ENCODE measurements at places on chromosomes 6 and 20. TPM values are rescaled to one million over a fixed set of nuclear protein-coding genes. Genes with fewer than 3 reads are reported as not detected.

The TMC2 gene
- not detected for total RNA-seq

The HMGCLL1 gene
- 0.07 TPM for total RNA-seq

The TP53TG5 gene
- total RNA-seq = not detected

The RPS6KA2 gene
- 120 TPM for total RNA-seq

The SOBP gene
- total RNA-seq = 2.6 TPM

The MOG gene
- total RNA-seq = not detected

The CNR1 gene
- not detected for total RNA-seq

The C6orf132 gene
- not detected for total RNA-seq

The ALDH5A1 gene
- 0.53 TPM for total RNA-seq

The SULF2 gene
- total RNA-seq = 64.6 TPM

The ID4 gene
- 0.04 TPM for total RNA-seq

The NR2E1 gene
- not detected for total RNA-seq

The HLA-DRA gene
- total RNA-seq = not detected

The NHLRC1 gene
- 2.2 TPM for total RNA-seq

The SMOC2 gene
- total RNA-seq = not detected

The CLPSL1 gene
- total RNA-seq = not detected

The EEF1A1 gene
- 20,734 TPM for total RNA-seq

The C6orf141 gene
- 6.0 TPM for total RNA-seq

The SEL1L2 gene
- not detected for total RNA-seq

The NRSN1 gene
- total RNA-seq = not detected

The SIRPA gene
- 14.5 TPM for total RNA-seq

The ARG1 gene
- total RNA-seq = not detected

The PLCB4 gene
- total RNA-seq = 1.3 TPM

The BCLAF1 gene
- 112 TPM for total RNA-seq

The SNX21 gene
- total RNA-seq = 20.8 TPM

The KCTD20 gene
- 81.6 TPM for total RNA-seq

The HINT3 gene
- 16.5 TPM for total RNA-seq

The CFAP61 gene
- not detected for total RNA-seq

The DEFB132 gene
- not detected for total RNA-seq

The BHLHE23 gene
- not detected for total RNA-seq

The CSNK2A1 gene
- 135 TPM for total RNA-seq

All from pulmonary artery endothelial cell (primary cell).